ENCODE measurements at places on chromosomes 12 and 14. TPM values are rescaled to one million over a fixed set of nuclear protein-coding genes. Genes with fewer than 3 reads are reported as not detected.

LRTM2 gene
- total RNA-seq = not detected

SPATA7 gene
- total RNA-seq = 4.2 TPM

RERG gene
- total RNA-seq = 1.6 TPM

SMAGP gene
- 1.9 TPM for total RNA-seq

TSHR gene
- total RNA-seq = not detected
